ENCODE measurements at places on chromosomes 6 and 20.

DNA sequence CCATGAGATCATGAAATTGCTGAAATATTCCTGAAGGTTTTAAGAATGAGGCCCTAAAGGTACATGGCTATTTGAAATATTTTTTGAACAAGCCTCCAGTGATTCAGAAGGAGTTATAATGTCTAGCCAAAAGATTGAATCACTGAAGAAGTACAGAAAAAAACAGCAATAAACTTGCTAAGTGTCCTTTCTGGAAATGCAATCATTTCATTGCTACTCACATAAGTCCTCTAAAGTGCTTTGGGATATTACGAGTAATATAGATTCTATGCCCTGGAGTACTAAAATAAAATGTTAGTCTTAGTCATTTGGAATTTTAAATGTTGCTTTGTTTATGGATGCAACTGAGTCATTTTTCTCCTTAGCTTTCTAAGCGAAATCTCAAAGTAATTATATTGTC lies 32.7 kb downstream of the CENPW start:
- DNase-seq, result no peak

GRCh38 chr6:34565722-34566137 lies 9.6 kb upstream of the SPDEF start:
- no peak for DNase-seq

GRCh38 chr6:13500264-13500663 lies 12.9 kb upstream of the GFOD1 start:
- no peak for DNase-seq

DNA sequence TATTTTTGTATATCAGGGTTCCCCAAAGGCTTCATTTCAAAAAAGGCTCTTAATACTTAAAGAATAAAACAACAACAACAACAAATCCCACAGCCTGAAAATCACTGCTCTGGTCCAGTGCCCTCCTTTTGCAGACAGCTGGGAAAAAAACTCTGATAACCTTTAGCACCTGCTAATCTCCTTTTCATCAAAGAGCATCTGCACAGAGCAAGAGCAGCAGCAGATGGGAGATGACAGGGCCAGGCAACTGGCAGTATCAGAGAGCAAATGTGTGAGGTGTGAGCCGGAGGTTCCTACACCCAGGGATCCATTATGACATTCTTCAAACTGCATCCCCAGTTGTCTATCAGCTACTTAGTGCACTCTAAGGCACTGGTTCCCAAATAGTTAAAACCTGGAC lies 25.7 kb downstream of the TTI1 start:
- no peak for DNase-seq

DNA sequence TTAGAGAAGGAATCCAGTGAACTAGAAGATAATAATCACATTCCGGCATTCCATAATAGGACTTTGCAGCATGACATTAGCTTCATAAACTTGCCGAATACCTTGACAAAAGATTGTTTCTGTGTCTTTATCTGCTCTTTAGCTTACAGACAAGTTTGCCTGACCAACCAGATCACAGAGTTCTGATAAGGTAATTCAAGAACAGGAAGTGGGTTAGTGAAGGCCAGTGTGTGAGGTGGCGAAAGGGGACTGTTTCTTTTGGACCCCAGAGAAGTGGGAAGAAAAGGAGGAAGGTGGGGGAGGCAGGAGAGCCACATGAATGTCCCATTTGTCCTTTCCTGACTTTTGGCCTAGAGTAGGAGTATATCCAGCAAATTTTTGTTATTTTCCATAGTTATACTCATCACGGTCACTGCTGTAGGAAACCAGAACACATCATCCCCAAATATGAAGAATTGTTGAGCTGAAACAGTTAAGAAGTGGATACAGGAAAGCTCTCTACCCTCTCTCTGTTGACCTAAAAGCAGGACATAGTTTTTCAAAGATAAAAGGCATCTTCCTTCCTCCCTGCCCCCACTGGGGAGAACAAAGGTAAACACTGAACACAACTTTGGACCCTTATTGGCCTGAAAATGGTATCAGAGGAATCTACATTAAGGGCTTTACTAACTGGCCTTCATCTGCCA lies 72.4 kb upstream of the TNFAIP3 start:
- no peak for DNase-seq

GRCh38 chr6:110326057-110326456 lies 32.1 kb downstream of the METTL24 start:
- DNase-seq, result no peak

GRCh38 chr20:50932016-50932485 lies 814 bp upstream of the ADNP start:
- DNase-seq, result no peak

- no peak for DNase-seq
These were observed 190.3 kb downstream of the ZDHHC14 start for GRCh38 chr6:157571269-157571668.

DNA sequence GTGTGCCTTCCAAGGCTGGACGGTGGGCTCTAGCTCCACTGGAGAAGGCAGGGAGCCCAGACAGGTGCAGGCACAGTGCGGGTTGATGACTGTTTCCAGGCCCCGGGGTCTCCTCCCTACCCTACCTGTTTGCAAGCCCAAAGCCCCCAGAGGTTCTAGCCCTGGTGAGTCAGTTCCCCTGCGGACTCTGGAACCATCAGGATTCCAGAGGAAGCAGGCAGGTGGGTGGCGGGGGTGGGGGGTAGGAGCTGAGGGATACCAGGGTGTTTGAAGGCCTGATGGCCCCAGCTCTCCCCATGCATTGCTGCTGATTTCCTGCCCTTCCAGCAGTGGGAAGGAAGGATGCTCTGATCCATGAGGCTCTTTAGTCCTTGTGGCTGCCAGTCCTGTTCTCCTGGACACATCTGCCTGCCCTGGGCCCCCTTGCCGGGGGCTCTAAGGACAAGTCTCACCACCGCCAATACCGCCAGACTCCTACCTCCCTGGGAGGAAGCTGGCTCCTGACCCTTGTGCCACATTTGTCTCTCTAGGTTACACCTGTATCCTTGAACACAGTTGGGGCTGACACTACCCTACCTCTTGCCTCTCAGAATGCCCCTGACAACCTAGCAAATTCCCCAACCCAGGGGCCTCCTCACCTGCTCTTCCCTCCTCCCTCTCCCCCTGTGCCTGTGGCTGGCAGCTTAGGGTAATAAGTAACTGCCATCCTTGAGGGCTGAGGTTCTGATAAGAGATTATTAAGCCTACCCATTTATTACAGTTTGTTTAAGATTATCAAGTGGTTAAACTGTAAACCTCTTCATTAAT lies 21.7 kb downstream of the KCNK5 start:
- DNase-seq, result no peak

DNA sequence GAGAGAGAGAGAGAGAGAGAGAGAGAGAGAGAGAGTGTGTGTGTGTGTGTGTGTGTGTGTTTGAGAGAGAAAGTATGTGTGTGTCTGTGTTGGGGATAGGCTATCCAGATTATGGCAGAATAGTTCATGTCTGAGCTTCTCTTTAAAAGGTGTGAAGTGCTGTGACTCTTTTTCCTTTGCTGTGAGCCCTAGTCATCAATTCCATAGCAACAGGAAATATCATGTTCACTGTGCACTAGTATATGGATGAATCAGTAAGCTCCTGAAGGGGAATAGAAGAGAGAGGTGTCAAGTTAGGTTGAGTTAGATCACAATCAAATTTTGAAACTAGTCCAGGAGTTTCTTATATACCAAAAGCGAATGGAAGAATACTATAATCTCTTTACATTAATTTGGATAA lies 318.7 kb downstream of the RFPL4B start:
- no peak for DNase-seq

DNA sequence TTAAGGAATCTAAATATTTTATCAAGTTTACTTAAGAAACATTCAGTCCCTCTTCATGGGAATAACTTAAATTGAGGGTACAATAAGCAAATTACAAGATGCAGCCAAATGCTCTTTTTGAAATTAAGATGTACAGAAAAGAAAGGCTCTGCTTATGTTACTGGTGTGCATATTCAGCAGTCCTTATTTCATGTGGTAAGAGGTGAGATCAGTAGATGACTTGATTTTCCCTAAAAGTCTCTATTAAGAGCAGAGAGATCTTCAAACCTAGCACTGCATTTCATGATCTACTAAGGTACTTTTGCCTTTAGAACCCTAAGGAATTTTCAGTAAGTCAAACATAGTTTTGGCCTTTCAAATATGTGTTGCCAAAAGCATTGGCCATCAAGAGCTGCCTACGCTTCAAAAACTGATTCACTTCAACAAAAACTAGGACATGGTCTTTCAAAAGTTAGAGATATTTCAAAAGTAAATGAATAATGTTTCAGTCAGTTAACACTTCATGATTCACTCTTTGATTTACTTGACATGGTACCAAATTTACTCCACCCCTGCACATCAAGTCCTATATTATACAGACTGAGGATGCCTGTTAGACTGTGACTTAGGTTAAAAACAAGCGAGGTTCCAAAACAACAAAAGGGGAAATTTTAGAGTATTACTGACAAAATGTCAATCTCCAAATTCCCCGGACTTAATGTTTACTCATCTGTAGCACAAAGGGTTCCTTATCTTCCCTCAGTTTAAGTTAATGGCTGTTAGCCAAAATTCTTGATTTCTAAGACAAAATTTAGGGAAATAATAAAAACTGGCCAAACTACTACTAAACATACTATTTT lies 19.2 kb downstream of the C6orf62 start:
- DNase-seq, result no peak

DNA sequence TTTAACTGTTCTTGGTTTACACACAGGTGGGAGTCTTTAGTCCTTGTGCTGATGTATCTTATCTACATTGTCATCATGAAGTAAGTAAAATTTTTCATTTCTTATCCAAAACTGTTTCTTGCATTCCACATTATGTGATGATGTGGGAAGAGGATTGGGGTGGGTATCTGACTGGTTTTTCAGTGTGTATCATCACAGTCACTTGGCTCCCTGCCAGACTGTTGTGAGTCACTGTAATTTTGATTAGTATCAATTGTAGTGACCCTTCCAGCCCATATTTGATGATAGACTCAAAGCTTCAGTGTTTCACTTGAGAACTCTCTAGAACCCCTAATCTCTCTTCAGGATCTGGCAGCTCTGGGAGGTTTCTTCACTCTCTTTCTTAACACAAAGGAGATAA lies 84.5 kb upstream of the RIN2 start:
- DNase-seq, result no peak

DNA sequence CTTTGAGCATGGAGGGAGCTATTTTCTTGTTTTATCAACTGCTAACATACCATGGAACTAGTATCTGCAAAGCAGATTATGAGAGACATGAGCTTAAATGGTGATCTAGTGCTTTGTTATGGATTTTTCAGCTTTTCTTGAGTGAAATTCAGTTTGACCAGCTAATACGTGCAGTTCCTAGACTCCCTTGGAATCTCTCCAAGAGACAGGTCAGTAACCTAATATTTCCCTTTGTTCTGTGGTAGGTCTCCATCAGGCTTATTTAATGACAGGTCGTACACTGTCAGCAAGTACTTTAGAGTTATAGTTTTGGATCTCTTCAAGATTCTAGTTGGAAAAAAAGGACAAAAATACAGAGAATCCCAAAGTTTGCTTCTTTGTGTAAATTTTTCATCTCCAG lies 43.9 kb downstream of the HDAC2 start:
- DNase-seq, result no peak

GRCh38 chr6:159093609-159094443 lies 49.0 kb upstream of the TAGAP start:
- no peak for DNase-seq

GRCh38 chr20:14384416-14385175 lies 47.2 kb upstream of the FLRT3 start:
- no peak for DNase-seq

GRCh38 chr6:35146453-35146852 lies 5.3 kb upstream of the TCP11 start:
- no peak for DNase-seq

- no peak for DNase-seq
These were observed 32.1 kb downstream of the MOCS1 start for GRCh38 chr6:39902136-39902535.

GRCh38 chr6:12007473-12007872 lies 4.6 kb upstream of the HIVEP1 start:
- DNase-seq, result no peak

DNA sequence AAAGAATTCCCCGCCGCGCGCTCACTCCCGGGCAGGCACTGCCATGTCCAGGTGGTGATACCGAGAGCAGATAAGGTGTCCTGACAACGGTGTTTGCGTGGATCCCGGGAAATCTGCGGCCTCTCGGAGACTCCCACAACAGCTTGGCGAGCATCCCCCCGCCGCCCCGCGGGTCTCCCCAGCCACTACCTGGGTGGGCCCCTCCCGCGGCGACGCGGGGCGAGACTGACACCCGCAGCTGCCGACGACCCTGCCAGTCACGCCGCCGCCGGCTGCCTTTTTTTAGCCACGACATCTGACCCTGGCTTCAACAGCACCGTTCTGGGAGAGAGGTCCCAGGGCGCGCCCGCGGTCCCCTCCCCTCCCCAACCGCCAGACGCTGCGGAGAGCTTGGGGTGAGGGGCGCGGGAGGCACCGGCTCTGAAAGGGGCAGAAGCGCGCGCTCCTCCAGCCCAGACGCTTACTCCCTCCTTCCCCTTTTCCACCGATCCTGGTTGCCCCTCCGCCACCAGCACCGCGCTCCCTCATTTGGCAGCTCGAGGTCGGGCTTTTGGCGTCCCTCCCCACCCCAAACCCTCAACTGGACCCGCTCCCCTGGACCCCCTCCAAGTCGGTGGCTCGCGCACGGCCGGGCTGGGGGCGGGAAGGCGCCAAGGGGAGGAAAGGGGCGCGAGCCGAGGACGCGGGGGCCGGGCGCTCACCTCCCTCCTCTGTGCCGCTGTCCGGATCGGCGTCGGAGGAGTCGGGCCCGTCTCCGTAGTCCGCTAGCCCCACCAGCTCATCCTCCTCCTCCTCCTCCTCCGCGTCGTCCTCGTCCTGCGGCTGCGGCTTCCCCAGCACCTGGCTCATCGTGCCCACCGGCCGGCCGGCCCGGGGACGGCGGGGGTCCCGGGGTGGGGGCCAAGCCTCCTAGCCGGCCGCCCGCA lies 665 bp downstream of the RRAGD start:
- peak; percentile 72 for DNase-seq

DNA sequence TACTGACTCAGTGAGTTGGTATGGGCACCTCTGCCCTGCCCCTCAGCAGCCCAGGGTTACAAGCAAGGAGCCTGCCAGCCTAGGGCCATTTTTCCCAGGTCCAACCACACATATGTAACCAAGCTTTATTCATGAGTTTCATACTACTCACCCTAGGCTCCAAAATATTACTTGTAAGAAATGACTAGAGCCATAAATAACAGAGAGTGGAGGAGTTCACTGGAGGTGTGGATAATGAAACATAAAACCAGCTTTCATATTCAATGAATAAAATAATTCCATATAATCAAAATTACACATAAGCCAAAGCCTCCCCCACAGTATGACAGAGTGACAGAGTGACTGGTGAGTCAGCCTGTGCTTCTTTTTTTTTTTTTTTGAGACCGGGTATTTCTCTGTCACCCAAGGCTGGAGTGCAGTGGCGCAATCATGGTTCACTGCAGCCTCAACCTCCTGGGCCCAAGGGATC lies 229.8 kb upstream of the SASH1 start:
- no peak for DNase-seq

GRCh38 chr6:106746652-106747051 lies 117.3 kb downstream of the QRSL1 start:
- DNase-seq, result no peak

- DNase-seq, result peak; percentile 32
These were observed 191.1 kb downstream of the ZMYND8 start for GRCh38 chr20:47165376-47165865.
